Stimulated activated CD4-positive, alpha-beta T cell treated with anti-CD3 and anti-CD28 coated beads, Interleukin-1b, Interleukin-23, amount 100 ng/mL, for 1 hour (primary cell): ENCODE measurements at places on chromosomes 11 and 22.

GRCh38 chr11:121063728-121064127 lies 37.3 kb upstream of the TECTA start:
- no peak for DNase-seq

DNA sequence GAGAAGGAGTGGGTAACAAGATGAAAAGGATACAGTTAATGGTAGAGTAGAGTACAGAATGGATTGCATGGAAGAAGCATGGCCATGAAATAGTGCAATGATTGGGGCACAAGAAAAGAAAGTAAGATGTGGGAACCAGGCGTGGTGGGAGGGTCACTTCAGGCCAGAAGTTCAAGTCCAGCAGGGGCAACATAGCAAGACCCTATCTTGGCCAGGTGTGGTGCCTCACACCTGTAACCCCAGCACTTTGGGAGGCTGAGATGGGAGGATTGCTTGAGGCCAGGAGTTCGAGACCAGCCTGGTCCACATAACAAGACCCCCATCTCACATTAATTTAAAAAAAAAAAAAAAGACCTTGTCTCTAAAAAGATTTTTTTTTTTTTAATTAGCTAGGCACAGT lies 1.4 kb upstream of the C11orf52 start:
- DNase-seq = no peak

- no peak for DNase-seq
These were observed 12.0 kb downstream of the STIM1 start for GRCh38 chr11:3867209-3868091.

- no peak for DNase-seq
These were observed 209.5 kb downstream of the NAV2 start for GRCh38 chr11:19921976-19922688.

DNA sequence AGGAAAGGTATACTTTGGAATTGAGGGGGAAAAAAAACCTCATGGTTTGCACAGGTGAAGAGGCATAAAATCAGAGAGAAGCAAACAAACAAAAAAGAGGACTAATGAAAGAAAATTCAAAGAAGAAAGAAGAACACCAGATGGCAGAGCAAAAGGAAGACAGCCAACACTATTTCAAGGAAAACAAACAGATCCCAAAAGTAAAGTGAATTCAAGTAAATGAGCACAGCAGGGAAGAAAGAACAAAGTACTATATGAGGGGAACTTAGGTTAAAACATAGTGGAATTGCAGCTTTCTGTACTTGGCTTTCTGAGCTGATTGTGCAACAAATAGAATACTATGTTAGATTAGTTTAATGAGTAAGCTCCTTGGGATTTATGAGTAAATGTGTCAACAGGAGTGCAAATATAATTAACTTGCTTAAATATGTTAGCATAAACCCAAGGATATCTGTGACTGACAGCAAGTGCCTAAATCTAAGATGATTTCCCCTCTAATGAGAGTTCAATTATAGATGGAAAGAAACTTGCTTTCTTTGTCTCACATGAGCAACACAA lies 404.6 kb upstream of the CNTN5 start:
- DNase-seq = no peak

- DNase-seq = no peak
These were observed 66.2 kb downstream of the THAP12 start for GRCh38 chr11:76314741-76315090.

DNA sequence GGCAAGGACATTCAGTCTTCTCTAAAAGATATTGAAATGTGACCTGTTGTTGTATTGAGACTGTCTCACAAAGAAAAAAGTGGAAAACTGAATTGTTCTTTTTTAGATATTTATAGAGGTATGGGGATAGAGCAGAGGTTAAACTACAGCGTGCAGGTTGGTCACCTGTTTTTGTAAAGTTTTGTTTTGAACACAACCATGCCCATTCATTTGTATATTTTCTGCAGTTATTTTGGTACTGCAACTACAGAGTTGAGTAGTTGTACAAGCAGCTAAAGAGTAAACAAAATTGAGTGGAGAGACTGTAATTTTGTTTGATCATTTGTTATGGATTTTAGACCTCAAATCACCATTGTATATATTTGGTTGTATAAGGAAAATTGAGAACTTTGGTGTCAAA lies 11.3 kb downstream of the EED start:
- no peak for DNase-seq
